Bronchial epithelial cell (primary cell): ENCODE measurements at places on chromosomes 1 and 21. TPM values are rescaled to one million over a fixed set of nuclear protein-coding genes. Genes with fewer than 3 reads are reported as not detected.

CYP4A11 gene
- total RNA-seq = not detected in 2 replicates

GRCh38 chr1:22225858-22226589 lies 83.1 kb upstream of the WNT4 start:
- DNase-seq = no peak

GRCh38 chr1:121525355-121525754 lies 340.6 kb downstream of the SRGAP2C start:
- no peak for DNase-seq

GRCh38 chr1:70552662-70553566 lies 141.8 kb downstream of the CTH start:
- DNase-seq = no peak

DNA sequence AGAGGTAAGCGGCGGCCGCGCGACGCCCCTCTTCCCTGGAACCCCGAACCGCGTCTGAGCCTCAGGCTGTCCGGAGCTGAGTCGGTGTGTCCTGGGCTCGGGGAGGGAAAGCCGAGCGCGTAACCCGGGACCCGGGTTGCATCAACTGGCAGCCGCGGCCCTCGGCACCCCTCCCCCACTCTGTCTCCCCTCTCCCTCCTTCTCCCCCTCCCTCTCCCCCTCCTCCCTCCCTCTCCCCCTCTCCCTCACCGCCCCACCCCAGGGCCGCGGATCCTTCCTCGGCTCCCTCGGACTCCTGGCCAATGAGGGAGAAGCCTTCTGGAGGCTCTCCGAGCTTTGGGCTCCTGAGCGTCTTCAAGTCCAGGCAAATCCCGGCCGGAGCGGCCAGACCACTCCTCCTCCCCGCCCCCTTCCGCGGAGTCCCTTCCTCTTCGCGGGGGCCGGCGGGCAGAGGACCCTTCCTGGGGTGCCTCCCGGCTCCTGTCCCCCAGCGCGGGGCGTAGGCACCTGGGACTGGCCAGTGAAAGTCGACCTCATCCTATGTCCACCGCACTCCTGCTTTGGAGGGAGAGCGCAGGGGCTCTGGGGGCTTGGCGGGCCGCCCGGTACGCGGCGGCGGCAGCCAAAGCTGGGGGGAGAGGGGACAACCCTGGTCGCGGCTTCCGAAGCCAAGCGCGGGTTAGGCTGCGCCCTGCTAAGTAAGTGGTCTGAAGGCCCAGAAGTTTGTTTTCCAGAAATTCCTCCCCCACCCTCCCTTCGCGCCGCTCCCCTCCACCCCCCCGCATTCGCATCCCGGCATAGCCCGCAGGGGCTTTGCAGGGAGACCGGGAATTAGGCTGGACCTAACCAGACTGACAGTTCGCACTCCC lies 850 bp downstream of the SESN2 start:
- DNase-seq = peak; percentile 79
